ENCODE measurements at places on chromosomes 16 and 17.

- DNase-seq: no peak
Measured at GRCh38 chr17:64240741-64241347, 22.2 kb downstream of the TEX2 start.

GRCh38 chr17:17001076-17001777 lies 29.3 kb upstream of the TNFRSF13B start:
- DNase-seq: no peak

DNA sequence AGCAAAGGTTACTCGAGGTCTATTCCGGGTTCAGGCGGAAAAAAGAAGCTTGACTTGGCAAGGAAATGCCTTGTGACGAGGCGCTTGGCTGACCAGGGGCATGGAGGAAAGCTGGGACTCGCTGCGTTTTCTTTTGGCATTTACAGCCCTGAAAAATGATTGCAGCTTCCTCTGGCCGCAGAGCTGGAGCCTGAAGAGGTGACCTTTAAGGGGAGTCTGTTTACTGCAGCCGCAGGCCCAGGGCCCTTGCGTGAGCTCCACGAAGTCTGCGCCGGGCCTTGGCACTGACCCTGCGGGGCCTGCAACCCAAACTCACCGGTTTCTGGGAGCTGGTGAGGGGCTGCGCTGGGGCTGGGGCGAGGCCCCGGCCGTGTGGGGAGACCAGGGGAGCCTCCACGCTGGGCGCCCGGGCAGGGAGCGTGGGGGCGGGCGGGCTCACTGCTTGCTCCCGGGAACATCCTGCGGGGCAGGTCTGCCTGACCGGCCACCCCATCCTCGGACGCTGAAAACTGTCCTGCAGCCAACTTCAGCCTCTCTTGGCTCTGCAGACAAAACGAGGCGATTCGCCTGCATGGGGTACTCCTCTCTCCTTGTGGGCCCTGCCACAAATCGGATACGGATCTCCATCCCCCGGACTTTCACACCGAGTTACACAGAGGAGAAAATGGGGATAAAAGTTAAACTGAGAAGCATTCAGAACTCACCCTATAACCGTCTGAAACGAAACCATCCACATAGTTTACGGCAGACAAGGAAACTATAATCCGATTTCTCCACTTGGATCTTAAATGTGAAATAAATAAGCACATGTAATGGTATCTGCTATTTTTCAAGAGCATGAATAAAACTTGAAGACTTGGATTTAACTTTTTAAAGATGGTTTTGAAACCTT lies 206.3 kb upstream of the FOXF1 start:
- DNase-seq: no peak

- no peak for DNase-seq
Measured at GRCh38 chr16:85565801-85566526, 47.2 kb upstream of the GSE1 start.

DNA sequence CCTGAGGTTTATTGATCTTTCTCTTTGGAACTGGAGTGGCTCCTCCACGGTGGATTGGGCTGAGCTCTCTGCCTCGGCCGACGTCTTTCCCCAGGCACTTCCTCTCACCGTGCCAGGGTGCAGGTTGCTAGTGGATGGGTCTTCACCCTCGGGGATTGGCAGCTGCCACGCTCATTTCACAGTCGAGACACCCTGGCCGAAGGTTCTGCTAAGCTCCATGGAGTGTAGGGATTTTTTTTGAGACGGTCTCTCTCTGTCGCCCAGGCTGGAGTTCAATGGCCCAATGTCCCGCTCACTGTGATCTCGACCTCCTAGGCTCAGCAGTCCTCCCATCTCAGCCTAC lies 280.8 kb downstream of the SEC14L1 start:
- no peak for DNase-seq

GRCh38 chr16:57396786-57397185 lies 7.8 kb upstream of the CCL17 start:
- DNase-seq: no peak

DNA sequence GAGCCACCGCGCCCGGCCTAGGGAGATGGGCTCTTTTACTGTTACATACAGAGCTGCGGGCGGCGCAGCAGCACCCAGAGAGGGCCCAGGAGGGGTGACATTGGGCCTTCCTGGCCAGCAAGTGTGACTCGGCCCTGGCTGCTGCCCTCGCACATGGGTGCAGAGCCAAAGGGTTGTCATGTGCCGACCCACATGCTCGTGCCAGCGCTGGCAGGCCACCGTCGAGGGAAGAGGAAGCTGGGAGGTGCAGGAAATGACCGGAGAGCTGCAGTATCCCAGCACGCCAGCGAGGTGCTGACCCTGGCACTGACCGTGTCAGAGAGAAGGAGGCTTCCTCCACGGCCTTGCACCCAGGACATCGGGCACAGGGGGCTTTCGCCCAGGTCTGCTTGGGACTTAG lies 8.0 kb downstream of the ENDOV start:
- no peak for DNase-seq

DNA sequence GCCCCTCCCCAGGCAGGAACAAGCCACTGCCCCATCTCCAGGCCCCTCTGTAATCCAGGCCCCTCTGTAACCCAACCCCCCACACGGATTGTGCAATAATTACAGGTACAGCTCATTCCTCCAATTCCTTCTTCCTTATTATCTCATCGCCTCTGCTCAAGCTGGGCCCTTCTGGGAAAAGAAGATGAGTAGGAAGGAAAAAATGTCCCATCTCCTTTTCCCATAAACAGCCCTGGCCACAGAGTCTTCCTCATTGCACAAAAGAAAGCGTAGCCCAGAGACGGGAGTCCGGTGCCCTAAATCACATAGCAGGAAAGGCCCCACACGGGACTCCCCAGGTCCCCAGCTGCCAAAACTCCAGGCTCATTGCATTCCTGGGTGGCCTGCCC lies 3.6 kb upstream of the LITAFD start:
- no peak for DNase-seq

- no peak for DNase-seq
Measured at GRCh38 chr17:59357219-59357697, 25.8 kb downstream of the YPEL2 start.

- DNase-seq: no peak
Measured at GRCh38 chr17:10162096-10162495, 36.3 kb downstream of the GAS7 start.

GRCh38 chr16:4140652-4141051 lies 24.4 kb upstream of the ADCY9 start:
- no peak for DNase-seq

GRCh38 chr17:6018788-6019187 lies 51.4 kb upstream of the WSCD1 start:
- no peak for DNase-seq

DNA sequence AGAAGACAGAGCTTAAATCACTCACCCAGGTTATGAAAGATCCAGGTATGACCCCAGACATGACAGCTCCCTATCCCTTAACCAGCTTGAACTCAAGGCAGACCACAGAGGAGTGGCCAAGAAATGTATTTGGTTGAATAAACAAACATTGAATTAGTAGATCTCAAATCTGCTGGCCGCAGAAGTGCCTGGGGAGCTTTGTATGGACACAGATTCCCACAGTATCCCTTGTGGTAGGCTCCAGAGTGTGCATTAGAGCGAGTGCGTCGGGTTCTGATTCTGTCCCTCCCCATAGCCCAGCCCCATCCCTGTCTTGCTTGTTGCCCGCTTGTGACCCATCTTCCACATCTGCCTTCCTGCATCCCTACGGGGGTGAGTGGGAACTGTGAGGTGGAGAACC lies 118.8 kb upstream of the FOXF1 start:
- DNase-seq: no peak

DNA sequence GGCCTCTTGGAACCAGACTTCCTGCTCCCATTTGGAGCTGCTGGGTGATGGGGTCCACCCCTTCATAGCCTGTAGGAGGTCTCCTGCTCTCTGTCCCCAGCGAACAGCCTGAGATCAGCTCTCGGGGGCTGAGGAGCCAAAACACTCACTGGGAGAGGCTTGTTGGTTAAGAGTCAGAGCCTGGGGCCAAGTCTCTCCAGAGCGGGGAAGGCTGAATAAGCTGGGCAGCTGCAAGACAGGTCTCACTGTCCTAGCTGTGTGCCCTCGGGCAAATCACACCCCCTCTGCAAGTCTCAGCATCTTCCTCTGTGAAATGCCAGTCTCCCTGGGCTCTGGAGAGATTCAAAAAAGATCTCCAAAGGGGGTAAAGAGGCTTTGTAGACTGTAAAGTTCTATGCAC lies 174.6 kb downstream of the WSCD1 start:
- DNase-seq: no peak
